ENCODE measurements at places on chromosomes 11 and 22.

DNA sequence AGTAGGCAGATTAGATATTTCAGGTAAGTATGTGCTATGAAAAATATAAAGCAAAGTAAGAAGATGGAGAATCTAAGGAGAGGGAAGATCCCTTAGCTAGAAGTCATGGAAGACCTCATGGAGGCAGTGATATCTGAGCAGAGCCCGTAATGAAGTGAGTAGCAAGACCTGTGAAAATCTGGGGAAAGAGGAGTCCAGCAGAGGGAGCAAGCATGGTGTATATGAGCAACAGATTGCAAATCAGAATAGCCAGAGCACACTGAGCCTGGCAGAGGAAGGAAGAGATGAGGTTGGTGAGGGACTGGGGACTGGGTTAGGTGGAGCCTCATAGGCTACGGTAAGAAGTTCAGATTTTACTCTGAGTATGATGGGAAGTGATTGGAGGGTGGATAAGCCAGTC is 9.4 kb downstream of the LHFPL7 start:
- DNase-seq: no peak

DNA sequence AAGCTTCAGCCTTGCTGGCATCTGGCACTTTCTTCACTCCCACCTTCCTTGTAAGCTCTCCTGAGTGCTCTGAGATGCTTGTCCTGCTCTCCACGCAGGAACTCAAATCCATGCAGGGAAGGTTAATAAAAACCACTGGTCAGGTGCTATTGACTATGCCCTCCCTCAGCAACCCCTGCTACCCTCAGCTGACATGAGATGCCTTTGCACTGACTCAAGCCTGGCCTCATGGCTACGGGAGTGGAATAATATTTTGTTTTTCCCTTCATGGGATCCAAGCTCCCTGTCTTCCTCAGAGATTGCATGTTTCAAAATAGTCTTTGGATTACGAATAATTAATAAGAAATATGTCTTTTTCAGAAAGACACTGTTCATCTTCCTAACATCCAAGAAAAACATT is 31.7 kb upstream of the ABCC8 start:
- DNase-seq: no peak

DNA sequence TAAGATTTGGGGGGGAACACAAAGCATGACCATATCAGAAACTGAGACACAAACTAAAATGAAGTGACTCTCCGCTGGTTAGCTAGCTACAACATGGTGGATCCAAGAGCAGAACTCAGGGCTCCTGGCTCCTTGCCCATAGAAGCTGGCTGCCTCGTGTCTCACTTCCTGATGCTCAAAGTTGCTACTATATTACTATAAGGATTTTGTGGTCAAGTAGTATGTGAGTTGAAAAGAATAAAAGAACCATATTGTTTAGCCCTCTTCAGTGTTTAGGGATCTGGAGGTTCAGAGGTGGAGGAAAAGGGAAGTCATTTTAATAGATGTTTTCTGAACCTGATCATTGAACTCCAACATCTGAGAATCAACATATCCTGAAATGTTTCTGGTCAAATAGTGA is 16.9 kb upstream of the SIK2 start:
- DNase-seq: no peak

DNA sequence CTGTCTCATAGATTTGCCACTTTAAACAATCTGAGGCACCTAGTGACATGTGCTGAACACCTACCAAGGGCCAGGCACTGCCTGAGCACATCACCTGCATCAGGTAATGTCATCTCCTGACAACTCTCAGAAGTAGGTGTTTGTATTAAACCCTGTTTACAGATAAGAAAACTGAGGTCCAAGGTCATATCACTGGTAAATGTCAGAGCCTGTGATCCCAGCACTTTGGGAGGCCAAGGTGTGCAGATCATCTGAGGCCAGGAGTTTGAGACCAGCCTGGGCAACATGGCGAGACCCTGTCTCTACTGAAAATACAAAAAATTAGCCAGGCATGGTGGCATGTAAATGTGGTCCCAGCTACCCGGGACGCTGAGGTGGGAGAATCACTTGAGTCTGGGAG is 39.1 kb upstream of the ACCSL start:
- no peak for DNase-seq

DNA sequence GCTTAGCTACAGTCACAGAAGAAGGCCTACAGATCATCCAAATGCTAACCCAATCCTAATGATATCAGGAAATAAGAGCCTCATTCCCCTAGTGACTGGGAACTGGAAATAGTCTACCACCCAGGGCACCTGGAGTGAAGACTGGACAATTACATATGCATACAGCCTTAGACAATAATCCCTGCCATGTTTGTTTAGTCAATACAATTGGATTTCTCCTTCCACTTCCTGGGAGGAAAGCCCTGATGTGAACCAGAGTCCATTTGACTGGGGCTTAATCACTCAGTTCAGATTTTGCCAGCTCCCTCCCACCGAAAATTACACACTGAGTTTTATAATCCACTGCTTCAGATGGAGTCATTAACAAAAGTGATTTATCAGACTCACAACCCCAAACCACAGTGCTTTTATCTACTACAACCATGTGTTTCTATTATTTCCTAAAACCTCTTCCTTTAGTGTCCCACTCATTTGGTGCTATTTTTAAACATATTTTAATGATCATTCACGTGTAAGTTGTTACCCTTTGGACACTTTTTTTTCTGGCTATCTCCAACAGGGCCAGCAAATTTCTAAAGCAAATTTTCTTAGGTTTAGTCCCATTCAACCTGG is 29.9 kb downstream of the CWF19L2 start:
- no peak for DNase-seq

- DNase-seq: no peak
These were observed 49.0 kb downstream of the MUC15 start for GRCh38 chr11:26522912-26523610.

DNA sequence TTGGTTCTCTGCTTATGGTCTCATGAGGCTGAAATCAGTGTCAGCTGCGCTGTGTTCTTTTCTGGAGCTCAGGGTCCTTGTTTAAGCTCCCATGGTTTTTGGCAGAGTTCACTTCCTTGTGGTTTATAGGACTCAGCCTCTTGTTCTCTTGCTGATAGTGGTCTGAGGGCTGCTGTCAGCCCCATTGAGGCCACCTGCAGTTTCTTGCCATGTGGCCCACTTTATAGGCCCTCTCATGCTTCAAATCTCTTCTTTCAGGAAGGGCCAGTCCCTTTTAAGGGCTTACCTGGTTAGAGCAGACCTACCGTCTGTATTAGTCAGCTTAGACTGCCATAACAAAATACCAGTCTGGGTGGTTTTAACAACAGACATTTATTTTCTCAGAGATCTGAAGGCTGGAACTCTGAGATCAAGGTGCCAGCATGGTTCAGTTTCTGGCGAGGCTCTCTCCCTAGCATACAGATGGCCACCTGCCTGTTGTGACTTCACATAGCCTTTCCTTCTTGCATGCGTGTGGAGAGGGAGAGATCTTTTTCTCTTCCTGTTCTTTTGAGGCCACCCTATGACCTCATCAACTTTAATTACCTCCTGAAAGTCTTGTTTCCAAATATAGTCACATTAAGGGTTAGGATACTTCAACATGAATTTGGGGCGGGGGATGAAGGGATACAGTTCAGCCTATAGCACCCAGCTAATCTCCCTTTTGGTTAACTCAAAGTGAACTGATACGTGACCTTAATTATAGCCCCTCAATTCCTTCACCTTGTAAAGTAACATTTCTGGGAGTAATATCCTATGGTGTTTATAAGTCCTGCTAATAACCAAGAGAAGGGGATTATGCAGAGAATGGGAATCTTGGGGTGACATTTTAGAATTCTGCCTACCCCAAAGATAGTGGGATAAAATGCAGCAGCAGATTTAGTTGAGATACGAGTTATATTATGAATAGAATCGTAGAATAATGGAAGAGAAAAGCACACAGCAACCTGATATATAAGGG is 131.8 kb downstream of the UVRAG start:
- no peak for DNase-seq

DNA sequence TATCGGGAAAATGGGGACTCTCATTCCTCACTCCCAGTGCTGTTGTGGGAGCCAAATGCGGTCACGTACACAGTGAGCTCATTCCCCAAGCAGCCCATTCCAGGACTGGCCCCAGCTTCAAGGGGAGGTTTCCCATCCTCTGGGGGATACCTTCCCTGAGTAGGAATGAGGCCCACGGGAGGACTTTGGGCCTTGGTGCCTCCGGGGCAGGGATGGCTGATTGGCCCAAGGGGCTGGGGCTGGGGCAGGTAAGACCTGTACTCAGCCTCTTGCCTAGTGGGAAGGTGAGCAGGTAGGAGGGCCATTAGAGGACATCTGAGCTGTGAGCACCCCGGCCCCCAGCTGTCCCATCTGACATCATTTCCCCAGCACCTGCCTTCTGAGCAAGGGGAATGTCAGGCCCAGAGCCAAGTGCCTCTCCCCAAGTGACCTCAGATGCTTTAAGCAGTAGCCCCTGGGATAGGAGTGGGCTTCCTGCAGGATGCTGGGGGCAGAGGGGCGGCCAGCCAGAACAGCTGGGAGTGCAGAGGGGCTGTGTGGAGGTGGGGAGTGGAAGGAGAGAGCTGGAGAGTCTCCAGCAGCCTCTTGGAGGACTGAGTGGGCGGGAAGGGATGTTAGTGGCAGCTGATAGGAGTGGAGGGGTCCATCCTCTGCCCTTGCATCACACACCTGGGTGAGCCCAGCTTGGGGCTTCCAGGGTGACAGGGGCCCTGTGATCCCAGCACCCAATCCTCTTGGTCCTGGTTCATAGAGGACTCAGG is 58.4 kb downstream of the CD82 start:
- DNase-seq: no peak

DNA sequence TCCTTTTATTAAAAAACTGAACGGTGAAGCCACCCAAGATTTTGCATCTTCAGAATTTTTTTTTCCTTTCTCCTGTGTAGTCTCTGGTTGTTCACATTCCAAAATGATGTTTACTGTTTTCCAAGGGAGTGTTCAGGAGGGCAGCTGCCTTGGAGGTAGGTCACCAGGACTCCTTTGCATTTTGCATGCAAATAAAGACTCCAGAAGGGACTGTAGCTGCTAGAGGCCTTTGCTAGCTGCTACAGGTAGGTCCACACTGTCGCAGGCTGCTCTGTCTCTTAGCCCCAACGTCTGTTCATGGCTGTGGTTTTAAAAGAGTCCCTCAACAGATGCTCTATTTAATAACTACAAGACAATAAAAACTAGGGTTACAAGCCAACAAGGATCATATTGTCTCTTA is 11.4 kb downstream of the CTSC start:
- DNase-seq: no peak

- DNase-seq: no peak
These were observed 57.9 kb downstream of the LRRC74B start for GRCh38 chr22:21103633-21104032.

DNA sequence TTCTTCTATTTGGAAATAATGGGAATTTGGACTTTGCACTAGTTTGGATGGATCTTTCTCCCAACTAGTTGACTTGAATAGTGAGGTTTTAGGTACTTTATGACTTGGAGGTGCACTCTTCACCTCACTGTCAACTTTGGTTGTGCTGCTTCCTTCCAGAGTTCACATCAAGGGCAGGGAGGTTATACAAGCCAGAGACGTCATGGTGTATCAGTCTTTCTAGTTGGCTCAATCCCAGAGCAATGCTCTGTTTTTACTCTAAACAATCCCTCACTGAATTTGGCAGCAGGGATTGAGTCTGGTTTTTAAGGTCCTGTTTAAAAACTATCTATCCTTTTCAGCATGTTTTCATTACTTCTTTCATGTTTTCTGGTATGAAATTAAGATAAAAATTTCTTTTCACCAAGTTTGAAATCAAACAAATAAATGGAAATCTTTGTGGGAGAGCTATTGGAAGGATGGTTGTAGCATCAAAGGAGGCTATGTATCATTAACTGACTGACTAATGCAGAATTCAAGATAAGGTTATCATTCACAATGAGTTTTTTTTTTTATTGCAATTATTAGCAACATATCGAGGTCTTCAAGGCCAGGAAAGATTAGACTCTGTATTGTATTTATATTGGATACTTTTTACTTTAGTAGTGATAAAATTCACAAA is 28.0 kb upstream of the ZBED5 start:
- no peak for DNase-seq

DNA sequence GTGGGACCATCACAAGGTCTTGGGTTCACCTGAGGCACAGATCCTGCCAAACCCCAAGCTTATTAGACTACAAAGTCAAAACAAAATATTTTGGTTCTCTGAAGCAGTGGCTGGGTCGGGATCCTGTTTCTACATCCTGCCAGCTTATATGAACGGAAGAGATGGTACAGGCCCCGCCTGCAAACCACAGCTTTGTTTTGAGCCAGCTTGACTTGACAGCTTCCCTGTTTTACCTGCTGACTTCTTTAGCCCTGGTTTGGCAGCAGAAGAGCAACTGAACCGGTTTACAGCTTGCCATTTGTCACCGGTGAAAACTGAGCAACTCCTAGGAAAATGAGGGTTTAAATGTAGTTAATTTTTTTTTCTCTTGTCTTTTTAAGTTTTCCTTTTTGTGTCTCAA is 11.4 kb downstream of the PACS1 start:
- DNase-seq: no peak

DNA sequence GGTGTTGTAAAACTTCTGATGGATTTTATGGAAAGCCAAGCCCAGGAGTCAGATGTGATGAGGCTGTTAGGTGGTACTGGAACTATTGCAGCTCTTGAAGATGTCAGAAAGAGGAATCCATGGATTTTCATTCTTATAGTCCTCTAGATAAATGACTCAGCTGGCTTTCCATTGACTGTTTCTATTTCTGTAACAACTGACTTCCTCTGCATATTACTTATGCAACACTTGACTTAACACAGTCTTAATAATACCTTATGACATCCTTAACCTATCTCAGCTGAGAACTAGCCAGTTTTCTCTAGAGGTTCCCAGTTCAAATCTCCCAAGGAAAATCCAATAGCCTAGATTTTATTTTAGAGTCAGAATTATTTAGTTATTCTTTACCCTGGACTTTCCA is 263.8 kb downstream of the LUZP2 start:
- DNase-seq: no peak
